ENCODE measurements at places on chromosomes 5 and 9. TPM values are rescaled to one million over a fixed set of nuclear protein-coding genes. Genes with fewer than 3 reads are reported as not detected.

The AK8 gene
- total RNA-seq: 0.48 TPM

The GRXCR2 gene
- not detected for total RNA-seq

The NDUFA8 gene
- 46.0 TPM for total RNA-seq

GRCh38 chr5:9545992-9546851 lies at the start of gene SEMA5A:
SEMA5A (minus strand) TSS chr5:9546075; CDS start chr5:9379946, 166,129 bp downstream.
- peaks cover 25% of the 10 kb centered on the region for H3K27me3 ChIP-seq
- H3K27ac ChIP-seq: peak within 1 kb of the TSS; percentile 92
- peaks cover 8% of the 10 kb centered on the region for H3K36me3 ChIP-seq
- H3K4me1 ChIP-seq: peaks cover 41% of the 10 kb centered on the region
- DNase-seq: no peak

- peaks cover under 1% of the 10 kb centered on the region for H3K36me3 ChIP-seq
- H3K27ac ChIP-seq: no peak overlapping the region
- H3K4me3 ChIP-seq: no peak overlapping the region
Measured at GRCh38 chr9:6829536-6829935, 71.8 kb downstream of the KDM4C start.

GRCh38 chr9:78032730-78033457 lies 1.3 kb upstream of the GNAQ start:
- peaks cover 25% of the 10 kb centered on the region for H3K4me1 ChIP-seq
- peak overlapping the region; percentile 83 for H3K4me3 ChIP-seq
- DNase-seq: no peak
- H3K36me3 ChIP-seq: no peaks in the 10 kb centered on the region
- H3K27me3 ChIP-seq: no peaks in the 10 kb centered on the region
- H3K27ac ChIP-seq: peak overlapping the region; percentile 92

- no peaks in the 10 kb centered on the region for H3K27me3 ChIP-seq
- no peak overlapping the region for H3K4me3 ChIP-seq
- DNase-seq: no peak
- no peaks in the 10 kb centered on the region for H3K4me1 ChIP-seq
- H3K36me3 ChIP-seq: peaks cover 18% of the 10 kb centered on the region
- H3K27ac ChIP-seq: no peak overlapping the region
Measured at GRCh38 chr9:21804331-21804730, 1.9 kb downstream of the MTAP start.

- no peak for DNase-seq
Measured at GRCh38 chr9:18979367-18979766, 53.6 kb downstream of the SAXO1 start.

- no peak overlapping the region for H3K4me3 ChIP-seq
- H3K4me1 ChIP-seq: no peaks in the 10 kb centered on the region
- no peaks in the 10 kb centered on the region for H3K27me3 ChIP-seq
- no peak overlapping the region for H3K27ac ChIP-seq
- DNase-seq: no peak
Measured at GRCh38 chr5:89662499-89662898, 747.1 kb downstream of the CETN3 start.

Measured in esophagus squamous epithelium (tissue), 5 donors.